ENCODE measurements at places on chromosomes 13 and 19. TPM values are rescaled to one million over a fixed set of nuclear protein-coding genes. Genes with fewer than 3 reads are reported as not detected.
A peak's percentile ranks its signal among the peaks of the same experiment; 100 is the strongest.

The C19orf67 gene
- polyA plus RNA-seq, result not detected

The CYP4F12 gene
- polyA plus RNA-seq, result 7.6 TPM

- no peak for DNase-seq
These were observed 9.5 kb upstream of the TSPAN16 start for GRCh38 chr19:11286312-11286974.

The ZNF426 gene
- 13.1 TPM for polyA plus RNA-seq

DNA sequence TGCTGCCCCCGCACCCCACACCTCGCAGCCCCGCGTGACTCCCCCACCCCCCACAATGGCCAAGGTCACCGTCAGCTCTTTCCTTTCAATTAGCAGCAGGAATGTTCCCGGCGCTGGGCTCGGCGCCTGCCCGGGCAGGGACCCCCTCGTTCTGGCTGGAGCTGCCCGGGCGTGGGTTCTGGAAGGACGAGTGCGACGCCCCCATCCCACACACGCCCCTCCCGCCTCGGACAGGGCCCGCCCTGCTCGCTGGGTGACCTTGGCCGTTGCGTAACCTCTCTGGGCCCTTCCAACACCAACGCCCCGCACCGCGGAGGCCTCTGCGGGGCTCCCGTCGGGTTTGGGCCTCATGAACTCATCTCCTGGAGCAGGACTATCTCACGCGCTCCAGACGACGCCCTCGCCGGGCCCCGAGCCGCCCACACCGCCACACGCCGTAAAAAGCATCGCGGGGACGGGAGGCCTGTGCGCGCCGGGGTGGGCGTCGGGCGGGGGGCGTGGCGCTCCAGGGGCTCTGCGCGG, 10.3 kb downstream of the PALM start:
- DNase-seq, result peak; percentile 66

DNA sequence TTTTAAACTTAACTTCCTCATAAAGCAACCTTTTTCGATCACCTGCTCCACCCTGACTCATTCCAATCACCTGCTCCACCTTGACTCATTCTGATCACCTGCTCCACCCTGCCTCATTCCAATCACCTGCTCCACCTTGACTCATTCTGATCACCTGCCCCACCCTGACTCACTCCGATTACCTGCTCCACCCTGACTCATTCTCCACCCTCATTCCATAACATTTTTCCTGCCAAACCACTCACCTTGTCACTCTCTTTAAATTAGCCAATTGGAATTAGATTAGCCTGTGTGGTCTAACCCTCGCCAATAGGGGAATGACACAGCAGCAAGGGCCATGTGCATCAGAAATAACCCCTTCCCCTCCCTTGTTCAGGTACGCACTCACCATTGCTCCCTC, 31.9 kb upstream of the ZNF83 start:
- DNase-seq, result no peak

The MEIS3 gene
- 117 TPM for polyA plus RNA-seq

- no peak for DNase-seq
These were observed 4.3 kb upstream of the C19orf25 start for GRCh38 chr19:1483131-1483978.

DNA sequence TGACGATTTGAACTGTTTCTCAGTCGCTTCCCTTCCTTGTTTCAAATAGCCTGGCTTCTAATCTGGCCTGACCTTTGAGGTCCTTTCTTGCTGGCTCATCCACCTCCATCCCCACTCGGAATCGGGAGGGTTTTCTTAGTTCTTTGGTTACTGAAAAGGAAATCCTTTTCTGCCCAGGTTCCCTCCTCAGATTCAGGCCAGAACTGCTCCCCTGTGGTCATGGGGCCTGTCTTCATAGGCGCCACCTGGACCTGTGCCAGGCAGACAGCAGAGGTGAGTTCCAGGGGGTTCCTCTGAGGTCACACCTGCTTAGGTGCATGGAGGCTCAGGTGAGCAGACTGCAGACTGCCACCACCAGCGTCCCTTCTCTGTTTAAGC, 62.4 kb downstream of the AKAP11 start:
- no peak for DNase-seq

Measured in spinal cord (tissue), 10 donors.